GM12865 (cell line): ENCODE measurements at places on chromosomes 13 and 19.

DNA sequence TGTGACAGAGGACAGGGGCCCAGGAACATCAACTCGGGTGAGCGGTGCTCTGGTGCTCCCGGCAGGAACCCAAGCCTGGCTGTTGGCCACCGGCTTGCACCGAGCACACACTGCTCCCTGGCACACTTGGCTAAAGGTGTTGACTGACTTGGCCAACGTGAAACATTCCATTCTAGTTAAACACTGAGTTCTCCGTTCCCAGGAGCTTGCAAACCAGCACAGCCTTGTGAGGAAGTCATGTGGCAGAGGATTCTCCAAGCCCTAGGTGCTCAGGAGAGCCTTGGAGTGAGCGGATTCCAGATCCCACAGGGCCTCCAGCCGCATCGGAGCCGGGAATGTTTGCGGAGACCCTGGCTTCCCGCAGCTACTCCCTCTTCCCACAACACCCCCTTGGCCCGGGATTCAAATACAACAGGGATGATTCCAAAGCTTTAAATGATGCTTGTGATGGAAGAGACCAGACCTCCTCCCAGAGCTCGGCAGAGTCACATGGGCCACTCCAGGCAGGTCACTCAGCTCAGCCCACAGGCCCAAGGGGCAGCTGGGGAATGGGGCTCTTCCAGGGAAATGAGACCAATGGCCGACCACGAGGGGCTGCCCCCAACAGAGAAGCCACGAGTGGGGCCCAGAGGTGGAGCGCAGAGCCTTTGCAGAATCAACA is 2.9 kb downstream of the C13orf46 start:
- DNase-seq, result no peak

DNA sequence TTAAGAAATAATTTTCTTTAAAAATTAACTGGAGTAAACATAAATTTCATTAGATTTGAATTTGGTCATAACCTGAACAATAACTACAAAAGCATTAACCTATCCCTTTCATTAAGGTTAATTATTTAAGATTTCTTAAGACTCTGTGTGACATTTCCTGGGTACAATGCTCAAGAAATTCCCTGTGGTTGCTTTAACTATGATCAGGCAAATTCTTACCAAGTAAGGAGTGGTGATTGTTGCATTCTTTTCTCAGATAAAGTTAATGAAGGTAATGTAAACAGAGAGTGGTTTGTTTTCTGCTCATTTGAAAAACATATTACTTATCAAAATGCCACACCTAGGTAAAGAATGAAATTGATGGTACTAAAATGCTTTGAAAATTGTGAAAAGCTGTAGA is 114.8 kb upstream of the MIR17HG start:
- no peak for DNase-seq

DNA sequence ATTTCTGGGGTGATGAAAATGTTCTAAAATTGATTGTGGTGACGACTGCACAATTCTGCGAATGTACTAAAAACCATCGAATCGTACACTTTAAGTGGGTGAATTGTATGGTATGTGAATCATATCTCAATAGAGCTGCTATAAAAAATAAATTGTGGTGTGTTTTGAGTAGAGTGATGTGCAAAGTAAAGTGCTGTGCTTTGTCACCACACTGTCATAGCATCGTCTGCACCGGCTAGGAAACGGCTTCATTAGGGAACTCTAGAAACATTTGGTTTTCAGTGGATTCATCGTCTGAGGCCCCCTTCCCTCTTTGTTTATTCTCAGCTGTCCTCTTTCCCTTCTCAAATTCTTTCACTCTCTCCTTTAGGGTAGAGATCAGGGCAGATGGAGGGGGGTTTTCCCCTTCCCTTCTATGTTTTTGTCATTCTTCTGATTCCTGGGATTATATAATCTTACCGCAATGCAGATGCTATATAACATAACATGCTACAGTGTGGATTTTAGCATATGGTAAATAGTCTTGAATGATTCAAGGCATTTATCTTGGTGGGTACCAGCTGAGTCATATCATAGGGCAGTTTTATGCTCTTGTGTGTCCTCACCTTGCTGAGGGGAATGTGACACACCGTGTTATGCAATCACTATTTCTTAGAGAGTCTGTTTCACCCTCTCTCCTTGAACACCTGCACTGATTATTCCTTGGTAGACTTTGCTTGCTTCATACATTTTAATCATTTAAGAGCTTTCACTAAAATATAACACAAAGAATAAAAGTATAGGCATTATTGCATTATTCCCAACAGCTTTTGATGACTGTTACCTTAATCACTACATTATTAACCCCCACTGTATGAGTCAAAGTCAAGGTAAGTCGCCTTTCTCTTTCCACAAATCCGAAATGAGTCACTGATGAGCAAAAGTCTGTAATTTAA is 239.4 kb downstream of the DCLK1 start:
- no peak for DNase-seq

GRCh38 chr13:99425485-99426341 is 75.6 kb upstream of the TM9SF2 start:
- DNase-seq, result peak; percentile 94

- DNase-seq, result no peak
These were observed 45.3 kb upstream of the SERTM1 start for GRCh38 chr13:36628377-36629056.

GRCh38 chr19:2207991-2208860 is 27.9 kb downstream of the PLEKHJ1 start:
- peak; percentile 51 for DNase-seq

- DNase-seq, result no peak
These were observed 109.8 kb downstream of the KL start for GRCh38 chr13:33125821-33126570.

- no peak for DNase-seq
These were observed 46.8 kb downstream of the ZNF85 start for GRCh38 chr19:20969898-20970297.

GRCh38 chr19:31718032-31718431 is 368.8 kb upstream of the TSHZ3 start:
- no peak for DNase-seq

- DNase-seq, result no peak
These were observed 661.0 kb upstream of the MIR17HG start for GRCh38 chr13:90686442-90686841.

DNA sequence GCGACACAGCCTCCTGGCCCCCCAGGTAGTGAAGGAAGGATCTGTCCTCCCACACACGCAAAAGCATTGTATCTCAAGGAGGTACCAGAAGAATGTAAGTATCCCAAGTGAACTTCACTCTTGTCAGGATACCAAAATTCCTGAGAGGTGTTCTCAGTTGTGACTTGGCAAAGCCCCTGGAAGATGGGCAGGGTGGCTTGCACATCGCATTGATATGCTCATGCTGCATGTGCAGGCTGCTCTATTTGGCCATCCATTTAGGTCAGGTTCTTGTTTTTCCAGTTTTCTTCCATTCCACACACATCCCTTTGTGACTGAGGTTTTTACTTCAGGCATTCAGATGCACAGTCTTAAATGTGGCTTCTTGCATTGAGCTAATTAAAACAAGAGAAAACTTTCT is 382.8 kb downstream of the FOXO1 start:
- no peak for DNase-seq

GRCh38 chr13:40146611-40147117 is 491.2 kb downstream of the COG6 start:
- DNase-seq, result no peak

DNA sequence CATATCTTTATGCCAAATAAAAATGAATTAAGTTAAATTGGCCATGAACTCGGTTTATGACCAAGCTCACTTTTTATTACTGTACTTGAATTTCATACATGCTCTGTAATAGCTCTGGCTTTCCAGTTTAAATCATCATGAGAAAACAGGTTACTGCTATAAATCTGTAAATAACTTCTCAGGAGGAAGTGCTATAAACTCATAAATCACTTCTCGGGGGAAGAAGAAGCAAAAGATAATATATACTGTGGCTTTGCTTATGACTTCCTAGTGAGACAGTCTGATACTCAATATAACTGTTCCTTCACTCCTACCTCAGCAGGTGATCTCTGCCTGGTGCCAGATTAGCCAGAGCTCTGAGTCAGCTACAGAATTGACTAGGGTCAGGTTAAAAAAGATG is 12.5 kb downstream of the SUPT20H start:
- no peak for DNase-seq

- no peak for DNase-seq
These were observed 64.9 kb upstream of the MEDAG start for GRCh38 chr13:30841154-30841553.

GRCh38 chr19:22526661-22527272 is 104.6 kb upstream of the ZNF98 start:
- DNase-seq, result no peak

DNA sequence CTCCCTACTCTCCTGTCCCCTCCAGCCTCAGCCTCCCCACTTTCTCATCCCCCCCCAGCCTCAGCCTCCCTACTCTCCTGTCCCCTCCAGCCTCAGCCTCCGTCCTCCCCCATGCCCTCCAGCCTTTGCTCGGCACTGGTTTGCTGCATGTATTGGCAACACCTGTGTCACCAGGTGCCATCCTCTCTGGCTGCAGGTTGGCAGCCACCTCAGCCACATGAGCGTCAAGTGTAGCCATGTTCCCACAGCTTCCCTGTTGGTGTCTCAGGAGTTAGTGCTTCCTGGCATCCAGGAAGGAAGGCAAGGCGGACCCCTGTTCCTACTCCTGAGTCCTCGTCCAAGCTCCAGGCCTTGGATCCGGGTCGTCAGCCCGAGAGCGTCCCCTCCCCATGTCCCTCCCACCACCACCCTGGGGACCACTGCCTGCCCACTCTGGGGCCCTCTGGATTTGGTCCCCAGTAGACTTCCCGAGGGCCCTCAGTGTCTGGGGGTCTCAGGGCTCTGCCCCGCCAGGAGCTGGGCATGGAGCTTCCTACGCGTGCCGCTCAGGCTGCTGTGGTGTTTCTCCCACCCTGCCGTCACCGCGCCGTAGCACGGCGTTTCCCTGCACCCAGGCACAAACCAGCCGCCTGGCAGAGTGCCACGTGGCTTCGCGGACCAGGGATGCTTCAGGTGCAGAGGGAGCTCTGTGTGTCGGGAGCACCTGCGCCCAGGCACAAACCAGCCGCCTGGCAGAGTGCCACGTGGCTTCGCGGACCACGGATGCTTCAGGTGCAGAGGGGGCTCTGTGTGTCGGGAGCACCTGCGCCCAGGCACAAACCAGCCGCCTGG is 128.3 kb upstream of the MCF2L start:
- no peak for DNase-seq

DNA sequence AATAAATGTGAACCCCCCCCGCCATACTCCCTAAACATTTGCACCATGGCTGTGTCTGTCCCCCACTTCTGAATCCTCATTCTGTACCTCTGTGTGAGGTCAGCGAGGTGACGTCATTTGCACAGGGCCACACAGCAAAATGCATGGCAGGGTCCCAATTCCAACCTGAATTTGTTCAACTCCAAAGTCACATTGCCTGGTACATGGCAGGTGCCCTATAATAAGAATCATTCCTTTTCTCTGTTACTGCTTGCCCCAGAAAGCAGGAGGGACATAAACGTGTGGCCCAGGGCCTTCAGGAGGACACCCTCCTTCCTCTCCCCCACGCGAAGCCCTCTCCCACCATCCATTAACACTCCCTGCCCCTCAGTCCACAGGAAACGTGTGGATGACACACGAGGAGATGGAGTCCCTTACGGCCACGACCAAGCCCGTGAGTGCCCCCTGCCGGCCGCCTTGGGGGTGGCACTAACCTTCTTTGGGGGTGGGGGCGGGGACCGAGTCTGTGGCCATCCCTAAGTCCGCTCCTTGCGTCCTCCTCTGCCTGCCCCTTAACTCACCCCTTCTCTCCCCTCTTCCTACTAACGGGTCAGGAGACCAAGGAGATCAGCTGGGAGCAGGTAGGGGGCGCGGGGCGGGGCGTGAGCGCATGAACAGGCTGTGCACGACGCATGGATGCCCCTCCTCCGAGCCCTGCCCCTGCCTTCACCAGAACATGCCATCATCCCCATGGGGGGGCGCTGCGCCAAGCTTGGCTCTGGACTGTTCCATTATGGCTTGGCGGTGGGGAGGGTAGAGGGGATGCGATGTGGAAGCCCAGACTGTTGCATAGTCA is 9.4 kb downstream of the HRC start:
- DNase-seq, result peak; percentile 71

DNA sequence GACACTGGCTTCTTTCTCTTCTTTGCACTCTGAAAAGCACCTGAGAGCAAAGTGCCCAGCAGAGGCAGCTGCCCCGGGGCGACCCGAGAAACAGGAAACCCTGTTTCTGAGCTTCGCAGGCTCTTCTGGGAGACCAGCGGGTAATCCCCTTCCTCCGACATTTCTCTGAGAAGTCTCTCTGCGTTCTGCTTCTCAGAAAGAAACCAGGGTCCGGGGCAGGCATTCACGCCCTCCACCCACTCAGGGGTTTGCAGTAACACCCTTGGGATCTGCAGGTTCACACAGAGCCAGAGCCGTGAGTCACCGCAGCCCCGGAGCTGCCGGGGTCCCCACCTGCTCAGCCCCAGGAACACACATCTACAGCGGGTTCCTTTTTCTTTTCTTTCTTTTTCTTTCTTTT is 86.0 kb downstream of the GADD45B start:
- peak; percentile 96 for DNase-seq

GRCh38 chr19:11137542-11138384 is 17.8 kb downstream of the SPC24 start:
- DNase-seq, result peak; percentile 76

DNA sequence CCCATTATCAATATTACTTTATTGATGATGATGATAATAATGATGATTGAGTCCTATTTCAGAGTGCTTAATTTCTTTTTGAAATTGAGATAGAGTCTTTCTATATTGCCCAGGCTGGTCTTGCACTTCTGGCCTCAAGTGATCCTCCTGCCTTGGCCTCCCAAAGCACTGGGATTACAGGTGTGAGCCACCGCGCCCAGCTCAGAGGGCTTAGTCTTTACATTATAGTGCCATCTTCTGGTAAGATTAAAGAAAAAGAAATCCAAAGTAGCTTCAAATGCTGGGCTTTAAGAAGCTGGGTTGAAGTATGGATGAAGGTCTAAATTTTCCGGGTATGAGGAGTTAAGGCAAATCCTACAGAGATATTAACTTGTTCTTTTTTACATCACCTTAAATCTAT is 3.4 kb upstream of the ZNF333 start:
- DNase-seq, result peak; percentile 66

DNA sequence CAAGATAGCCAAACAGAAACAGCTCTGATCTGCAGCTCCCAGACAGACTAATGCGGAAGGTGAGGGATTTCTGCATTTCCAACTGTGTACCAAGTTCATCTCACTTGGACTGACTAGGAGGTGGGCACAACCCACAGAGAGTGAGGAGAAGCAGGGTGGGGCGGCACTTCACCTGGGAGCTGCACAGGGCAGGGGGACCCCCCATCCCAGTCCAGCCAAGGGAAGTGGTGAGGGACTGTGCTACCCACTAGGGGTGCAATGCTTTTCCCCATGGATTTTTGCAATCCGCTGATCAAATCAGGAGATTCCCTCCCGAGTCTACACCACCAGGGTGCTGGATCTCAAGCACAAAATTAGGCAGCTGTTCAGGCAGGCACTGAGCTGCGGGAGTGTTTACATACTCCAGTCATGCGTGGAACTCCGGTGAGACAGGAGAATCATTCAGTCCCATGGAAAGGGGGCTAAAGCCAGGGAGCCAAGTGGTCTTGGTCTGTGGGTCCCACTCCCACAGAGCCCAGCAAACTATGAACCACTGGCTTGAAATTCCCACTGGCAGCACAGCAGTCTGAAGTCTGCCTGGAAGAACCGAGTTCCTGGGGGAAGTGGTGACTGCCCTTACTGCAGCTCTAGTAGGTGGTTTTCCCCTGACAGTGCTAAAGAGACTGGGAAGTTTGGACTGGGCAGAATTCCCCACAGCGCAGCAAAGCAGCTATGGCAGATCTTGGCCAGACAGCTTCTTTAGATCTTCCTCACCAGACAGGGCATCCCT is 85.1 kb upstream of the UFM1 start:
- DNase-seq, result no peak

GRCh38 chr13:95150555-95150954 is 150.7 kb downstream of the ABCC4 start:
- DNase-seq, result no peak

GRCh38 chr19:38830039-38830733 is 1.4 kb downstream of the ECH1 start:
- DNase-seq, result no peak
